GM12878 (cell line): ENCODE measurements at places on chromosomes 5 and 9. TPM values are rescaled to one million over a fixed set of nuclear protein-coding genes. Genes with fewer than 3 reads are reported as not detected.

DNA sequence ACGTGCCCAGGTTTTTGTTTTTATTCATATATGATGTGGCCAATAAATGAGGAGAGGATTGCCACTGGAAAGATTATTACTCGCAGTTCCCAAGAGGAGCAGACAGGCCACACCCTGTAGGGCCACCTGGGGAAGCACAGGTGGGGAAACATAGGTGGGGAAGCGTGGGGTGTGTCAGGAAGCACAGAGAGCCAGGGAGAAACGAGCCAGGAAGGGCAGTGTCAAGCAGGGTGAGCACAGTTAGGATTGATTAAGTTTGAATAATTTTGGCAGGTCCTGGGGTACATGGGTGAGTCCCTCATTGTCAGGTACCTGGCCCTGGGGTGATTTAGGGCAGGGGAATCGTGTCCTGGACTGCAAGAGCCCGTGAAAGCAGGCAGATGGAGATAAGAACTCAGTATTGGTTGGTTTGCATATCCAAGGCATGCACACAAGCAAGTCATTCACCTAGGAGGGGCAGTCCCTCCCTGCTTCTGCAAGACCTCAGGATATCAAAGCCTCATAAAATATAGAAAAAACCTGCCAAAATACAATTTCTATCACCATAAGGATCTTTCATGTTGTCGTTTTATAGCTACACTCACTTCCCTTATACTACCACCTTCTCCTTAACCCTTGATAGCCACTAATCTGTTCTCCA, 22.4 kb downstream of the MVB12B start:
- no peak for DNase-seq

The PDE8B gene
- 0.37 and 0.46 TPM in 2 replicates for polyA plus RNA-seq

DNA sequence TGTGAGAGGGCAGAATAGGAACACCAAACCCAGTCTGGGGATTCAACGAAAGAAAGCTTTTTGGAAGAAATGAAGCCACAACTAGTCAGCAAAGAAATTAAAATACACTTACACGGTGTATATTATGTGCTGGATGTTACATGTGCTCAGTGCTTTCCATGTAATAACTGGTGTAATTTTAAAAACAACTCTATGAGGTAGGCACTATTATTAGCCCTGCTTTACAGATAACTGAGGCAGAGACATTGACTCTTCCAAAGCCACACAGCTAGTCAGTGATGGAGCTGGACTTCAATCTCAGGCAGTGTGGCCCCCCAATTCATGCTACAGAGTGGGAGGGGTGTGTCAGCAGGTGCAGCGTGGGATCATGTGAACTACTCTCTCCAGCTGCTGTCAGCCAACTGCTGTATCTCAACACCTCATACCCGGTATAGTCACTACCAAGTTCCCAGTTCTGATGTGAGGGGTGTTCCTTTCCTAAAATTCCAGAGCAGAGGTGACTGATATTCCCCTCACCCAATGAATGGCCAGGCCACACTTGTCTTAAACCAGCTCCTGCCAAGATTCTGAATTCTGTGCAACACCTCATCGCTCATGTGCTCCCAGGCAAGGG, 33.8 kb upstream of the TJP2 start:
- no peak for DNase-seq

GRCh38 chr5:119016125-119016774, 27.9 kb upstream of the DTWD2 start:
- DNase-seq: no peak
